ENCODE measurements at places on chromosomes 2 and 18.

- DNase-seq = no peak
These were observed 61.4 kb upstream of the MSTN start for GRCh38 chr2:190123956-190124355.

GRCh38 chr2:181674461-181674860 is 5.9 kb downstream of the NEUROD1 start:
- no peak for DNase-seq

DNA sequence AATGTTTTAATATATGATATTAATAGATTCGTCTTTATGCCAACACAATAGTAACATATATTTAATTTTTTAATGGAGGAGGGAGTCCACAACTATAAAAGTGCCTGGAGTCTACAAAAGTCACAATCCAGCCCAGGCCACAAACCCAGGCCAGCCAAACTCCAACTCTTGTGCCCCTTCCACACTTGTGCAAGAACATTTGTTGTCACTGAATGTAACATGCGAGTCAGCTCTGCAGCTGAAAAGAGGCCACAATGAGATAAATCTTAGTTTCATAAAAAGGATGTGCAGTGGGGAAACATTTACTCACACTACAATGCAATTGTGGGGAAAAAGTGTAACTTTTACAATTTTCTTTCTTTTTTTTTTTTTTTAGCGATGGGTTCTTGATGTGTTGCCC is 110.8 kb downstream of the MCFD2 start:
- no peak for DNase-seq

DNA sequence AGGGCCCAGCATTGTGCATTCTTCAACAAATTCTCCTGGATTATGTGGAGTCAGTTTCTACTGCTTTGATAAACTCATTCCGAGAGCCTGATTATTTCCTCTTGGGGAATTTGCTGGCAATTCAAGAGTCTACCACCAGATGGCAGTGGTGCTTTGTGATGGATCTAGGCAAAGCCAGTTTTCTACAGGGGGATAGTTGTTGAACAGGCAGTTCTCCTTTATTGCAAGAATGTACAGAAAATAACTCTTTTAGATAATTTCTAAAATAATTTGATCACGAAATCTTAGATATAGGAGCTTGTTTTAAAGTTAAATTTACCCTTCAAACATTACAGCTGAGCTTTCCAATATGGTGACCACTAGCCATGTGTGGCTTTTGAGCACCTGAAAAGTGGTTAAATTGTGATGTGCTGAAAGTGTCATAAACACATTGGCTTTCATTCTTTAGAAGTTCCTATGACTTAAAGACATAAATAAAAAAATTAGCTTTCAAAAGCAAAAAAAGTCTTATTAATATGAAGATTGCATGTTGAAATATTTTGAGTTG is 66.7 kb upstream of the HAAO start:
- DNase-seq = no peak

GRCh38 chr2:76415821-76416220 is 705.1 kb upstream of the GCFC2 start:
- DNase-seq = no peak

DNA sequence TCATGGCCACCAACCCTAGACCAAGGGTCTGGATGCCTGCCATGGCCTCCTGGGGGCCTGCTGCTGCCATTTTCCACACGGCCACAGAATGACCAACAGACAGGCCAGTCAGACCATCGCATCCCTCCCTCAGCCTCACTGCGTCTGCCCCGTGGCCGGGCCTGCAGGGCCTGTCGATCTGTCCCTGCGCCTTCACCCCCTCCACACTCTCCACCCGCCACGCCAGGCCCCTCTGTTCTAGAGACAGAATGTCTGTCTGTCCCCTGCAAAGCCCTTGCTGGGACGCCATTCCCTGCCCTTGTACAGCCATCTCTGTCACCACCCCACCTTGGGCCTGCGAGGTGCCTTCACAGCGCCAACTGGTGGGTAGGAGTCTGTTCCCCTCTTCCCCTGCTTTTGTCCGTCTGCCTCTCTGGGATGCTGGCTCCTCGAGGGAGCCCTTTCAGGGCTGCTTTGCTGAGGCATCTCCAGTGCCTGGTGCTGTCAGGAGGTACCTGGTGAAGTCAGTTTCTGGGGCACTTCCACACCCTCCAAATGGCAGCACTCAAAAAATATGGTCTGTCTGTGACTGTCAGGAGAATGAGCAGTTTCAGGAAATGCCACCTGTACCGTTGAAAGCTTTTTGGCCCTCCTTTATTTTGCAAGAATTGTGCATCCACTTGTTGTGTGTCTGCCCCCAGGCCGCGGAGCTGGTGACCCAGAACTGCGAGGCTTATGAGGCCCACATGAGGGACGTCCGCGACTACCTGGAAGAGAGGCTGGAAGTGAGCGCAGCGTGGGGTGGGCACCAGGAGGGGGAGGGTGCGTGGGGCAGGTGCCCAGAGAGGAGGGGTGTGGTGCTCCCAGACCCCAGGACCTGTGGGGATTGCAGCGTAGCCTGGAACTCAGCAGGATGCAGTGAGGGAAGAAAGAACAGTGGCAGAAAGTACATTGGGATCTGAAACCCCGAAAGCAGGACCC is 6.7 kb upstream of the ESPNL start:
- DNase-seq = no peak

- DNase-seq = peak; percentile 38
These were observed 24.9 kb downstream of the FHL2 start for GRCh38 chr2:105373895-105374401.

DNA sequence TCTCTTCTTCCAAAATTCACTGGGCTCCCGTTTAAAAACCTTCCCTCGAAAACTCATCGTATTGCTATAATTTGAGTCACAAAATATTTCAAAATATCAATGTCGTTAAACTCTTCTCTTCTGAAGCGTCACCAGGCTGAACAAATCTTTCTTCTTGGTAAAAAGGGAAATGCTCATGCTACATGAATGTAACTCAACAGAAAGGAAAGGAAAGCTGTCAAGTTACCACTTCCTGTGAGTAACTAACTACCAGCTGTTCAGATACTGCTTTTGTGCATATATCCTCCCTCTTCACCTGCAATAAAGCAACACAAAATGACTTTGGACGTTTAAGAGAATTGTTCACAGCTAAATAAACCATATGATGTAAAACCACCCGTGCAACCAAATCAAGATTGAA is 95.4 kb downstream of the DOCK10 start:
- peak; percentile 59 for DNase-seq

DNA sequence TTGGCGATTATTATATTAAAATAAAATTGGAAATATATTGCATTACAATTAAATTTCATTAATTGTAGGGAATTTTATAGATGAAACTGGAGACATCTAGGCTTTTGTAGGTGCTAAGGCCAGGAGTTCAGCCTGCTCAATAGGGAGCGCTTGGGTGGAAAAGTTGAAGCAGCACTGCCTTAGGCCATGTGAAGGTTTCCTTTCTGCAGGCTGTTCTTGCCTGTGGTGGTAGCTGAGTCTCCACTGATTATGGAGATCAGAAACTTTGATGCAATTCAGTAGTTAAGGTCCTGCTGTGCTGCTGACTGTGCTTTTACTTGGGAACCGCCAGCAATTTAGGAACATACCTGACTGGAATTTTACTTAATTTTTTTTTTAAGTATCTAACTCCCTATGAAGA is 179.9 kb upstream of the BOD1L2 start:
- no peak for DNase-seq

GRCh38 chr2:28350196-28350595 is 42.5 kb upstream of the FOSL2 start:
- no peak for DNase-seq

GRCh38 chr2:152743002-152743401 is 24.6 kb downstream of the ARL6IP6 start:
- DNase-seq = no peak

DNA sequence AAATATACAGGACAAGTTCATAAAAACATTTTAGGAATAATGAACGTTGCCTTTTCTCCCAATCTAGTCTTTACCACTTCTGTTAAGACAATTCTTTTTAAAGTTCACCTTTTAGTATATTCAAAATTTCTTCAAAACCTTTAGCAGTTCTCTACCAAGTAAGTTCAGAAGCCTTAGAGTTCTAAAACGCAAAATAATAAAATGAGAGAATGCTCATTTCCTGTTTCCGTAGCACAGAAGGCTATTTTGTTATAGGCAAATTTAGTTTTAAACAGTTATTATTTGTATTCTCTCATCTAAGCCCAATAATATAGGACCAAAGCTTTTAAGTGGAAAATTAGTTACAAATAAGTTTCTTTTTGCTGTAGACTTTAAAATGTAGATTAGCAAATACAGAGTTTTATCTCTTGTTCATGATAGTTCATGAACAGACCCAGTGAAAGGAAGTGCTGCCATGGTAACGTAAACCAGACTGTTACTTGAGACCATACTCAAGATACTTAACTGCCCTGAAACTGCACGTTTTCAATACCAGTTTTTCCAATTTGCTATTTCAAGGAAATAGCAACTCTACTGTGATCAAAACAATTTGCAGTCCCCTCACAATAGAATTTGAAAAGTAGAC is 173.1 kb upstream of the STON1 start:
- DNase-seq = peak; percentile 74

GRCh38 chr2:9753276-9753600 is 90.0 kb upstream of the TAF1B start:
- DNase-seq = peak; percentile 55

GRCh38 chr2:3107567-3107966 is 270.1 kb downstream of the EIPR1 start:
- no peak for DNase-seq

- no peak for DNase-seq
These were observed 36.6 kb upstream of the DSC1 start for GRCh38 chr18:31199190-31199769.

- DNase-seq = no peak
These were observed 14.2 kb upstream of the TUBB6 start for GRCh38 chr18:12293831-12294230.

- DNase-seq = no peak
These were observed 67.3 kb upstream of the SALL3 start for GRCh38 chr18:78912336-78912735.

DNA sequence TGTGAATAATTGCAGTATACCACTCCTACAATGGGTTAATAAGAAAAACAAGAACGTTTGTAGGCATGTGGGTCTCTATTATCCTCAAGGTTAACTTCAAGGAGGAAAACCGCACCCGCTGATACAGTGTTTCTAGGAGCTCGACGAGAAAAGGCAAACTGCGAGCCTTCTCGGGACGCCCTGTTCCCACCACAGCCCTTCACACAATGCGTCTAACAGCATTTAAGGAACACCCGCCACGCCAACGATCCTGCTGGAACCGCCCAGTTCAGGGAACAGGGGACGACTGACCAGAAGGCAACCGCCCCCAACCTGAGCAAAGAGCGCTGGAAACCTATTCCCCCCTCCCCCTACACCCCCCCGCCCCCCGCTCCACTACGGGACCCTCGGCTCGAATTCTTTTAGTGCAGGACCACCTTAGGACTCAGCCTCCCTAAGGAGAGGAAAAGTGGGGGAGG is 710 bp upstream of the TMSB10 start:
- peak; percentile 25 for DNase-seq

GRCh38 chr2:43685357-43685756 is 9.1 kb upstream of the C1GALT1C1L start:
- no peak for DNase-seq

GRCh38 chr2:169365029-169365480 is 2.7 kb upstream of the LRP2 start:
- peak; percentile 17 for DNase-seq

DNA sequence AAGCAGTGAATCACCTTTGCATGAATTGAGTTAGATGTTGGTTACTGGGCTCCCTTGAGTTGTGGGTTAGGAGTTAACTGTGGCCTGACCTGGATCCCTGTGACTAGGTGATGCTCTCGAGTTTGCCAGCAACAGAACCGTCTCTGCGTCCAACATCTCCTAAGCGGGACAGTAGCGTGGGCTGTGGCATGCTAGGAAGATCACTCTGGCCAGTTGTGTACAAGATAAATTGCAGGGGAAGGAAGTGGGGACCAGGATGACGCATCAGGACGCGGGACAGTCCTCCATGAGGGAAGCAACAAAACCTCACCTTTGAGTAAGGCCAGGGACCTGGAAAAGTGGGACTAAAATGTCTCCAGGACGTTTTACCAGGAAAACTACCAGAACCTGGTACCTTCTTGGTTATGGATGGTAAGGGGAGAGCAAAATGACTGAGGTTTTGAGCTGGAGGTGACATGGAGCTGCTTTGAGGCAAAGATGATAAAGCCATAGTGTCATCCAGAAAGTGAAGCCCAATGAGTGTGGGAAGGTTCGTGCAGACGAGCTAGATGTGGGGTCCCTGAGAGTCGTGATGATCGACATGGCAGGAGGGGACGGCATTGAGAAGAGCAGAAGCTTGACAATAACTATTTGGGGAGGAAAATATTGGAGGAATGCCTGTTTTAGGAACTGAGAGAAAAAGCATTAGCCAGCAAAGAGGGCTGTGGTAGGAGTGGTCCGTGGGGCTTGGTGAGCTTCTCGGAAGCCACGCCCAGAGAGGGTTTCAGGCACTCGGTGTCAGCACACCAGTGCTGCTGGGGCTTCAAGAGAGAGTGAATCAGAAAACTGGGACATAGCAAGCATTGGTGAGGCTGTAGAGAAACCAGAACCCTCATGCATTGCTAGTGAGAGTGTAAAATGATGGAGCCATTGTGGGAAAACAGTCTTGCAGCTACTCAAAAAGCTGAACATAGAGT is 95.1 kb downstream of the SMAD7 start:
- no peak for DNase-seq

GRCh38 chr2:191462370-191462769 is 215.6 kb upstream of the NABP1 start:
- no peak for DNase-seq

DNA sequence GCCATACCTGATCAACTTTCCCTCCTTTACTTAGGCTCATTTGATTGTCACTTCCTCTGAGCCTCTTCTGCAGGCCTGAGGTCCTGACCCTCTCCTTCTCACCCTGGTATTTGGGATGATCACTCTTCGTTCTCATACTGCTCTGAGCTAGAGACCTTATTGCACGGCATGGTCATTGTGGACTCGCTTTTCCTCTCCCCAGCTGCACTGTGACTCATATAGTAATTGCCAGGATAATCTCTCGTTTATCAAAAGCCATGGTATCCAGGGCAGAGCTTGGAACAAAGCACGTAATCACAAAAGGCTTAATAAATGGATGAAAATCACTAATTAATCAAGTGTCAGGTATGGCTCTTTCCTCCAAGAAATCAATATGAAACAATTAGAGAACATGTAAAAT is 40.9 kb upstream of the TRIB2 start:
- no peak for DNase-seq

- DNase-seq = no peak
These were observed 26.1 kb upstream of the AP1S3 start for GRCh38 chr2:223863491-223863890.

DNA sequence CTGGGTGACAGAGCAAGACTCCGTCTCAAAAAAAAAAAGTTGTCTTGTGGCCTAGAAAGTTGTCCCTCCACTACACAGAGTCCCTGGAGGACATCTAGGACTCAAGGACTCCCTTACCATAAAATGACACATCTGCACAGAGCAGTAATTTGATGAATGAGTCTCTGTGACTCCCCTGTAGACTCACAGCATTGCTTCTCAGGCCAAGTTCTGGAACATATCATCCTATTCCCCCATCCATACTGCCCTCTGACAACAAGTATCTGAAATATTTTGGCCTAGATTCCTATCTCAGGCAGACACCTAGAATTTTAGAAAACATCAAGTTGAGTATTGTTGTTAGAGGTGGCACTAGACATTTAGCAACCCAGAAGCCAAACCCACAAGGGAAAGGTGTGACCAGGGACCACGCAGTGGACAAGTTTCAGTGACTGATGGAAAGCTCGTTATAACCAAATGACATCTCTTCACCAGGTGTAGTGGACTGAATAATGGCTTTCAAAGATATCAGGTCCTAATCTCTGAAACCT is 97.9 kb upstream of the ATP8B1 start:
- DNase-seq = no peak

GRCh38 chr2:35530615-35531135 is 824.9 kb upstream of the CRIM1 start:
- DNase-seq = no peak

- DNase-seq = no peak
These were observed 146.1 kb upstream of the PID1 start for GRCh38 chr2:229417176-229417575.

Data from CD4-positive, alpha-beta memory T cell (primary cell).